Inflammatory macrophage treated with lipopolysaccharide for 4 hours (primary cell): ENCODE measurements at places on chromosomes 2 and 18.

- peak; percentile 11 for DNase-seq
Measured at GRCh38 chr2:240663546-240664190, 19.0 kb downstream of the AQP12B start.

GRCh38 chr2:10529611-10530010 lies 81.5 kb upstream of the ODC1 start:
- DNase-seq, result no peak

- DNase-seq, result no peak
Measured at GRCh38 chr2:11540996-11541692, 7.3 kb downstream of the GREB1 start.

- peak; percentile 39 for DNase-seq
Measured at GRCh38 chr18:62844850-62845643, 129.7 kb downstream of the PHLPP1 start.

GRCh38 chr2:149972066-149972465 lies 384.5 kb upstream of the MMADHC start:
- no peak for DNase-seq

DNA sequence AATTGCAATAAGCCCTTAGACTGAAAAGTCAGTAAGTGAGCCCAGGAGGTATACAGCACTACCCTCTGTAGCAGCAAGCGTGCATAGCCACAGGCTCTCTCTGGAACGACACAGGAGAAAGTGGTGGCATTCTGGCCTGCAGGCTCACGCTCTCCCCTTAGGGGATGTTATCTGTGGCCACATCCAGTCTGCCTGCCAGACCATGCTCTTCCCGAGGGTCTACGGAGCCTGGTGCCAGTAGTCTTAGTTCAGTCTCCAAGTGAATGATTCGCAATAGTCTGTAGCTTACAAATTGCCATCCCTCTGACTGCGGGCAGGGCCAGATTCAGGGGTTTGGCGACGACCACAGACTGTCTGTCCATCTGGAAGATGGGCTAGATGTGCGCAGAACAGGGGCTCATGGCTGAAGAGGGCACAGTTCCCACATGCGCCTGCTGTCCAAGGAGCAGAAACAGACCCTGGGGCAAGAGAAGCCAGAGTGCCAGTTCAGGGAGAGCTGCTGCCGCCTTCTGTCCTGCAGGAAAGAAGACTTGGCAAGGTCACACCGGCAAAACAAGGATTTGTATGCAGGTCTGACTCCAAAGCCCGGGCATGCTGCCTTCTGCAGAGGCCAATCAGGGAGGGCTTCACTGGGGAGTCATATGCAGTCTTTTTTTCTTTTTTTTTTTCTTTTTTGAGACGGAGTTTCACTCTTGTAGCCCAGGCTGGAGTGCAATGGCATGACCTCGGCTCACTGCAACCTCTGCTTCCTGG lies 3.5 kb upstream of the KLF11 start:
- no peak for DNase-seq

DNA sequence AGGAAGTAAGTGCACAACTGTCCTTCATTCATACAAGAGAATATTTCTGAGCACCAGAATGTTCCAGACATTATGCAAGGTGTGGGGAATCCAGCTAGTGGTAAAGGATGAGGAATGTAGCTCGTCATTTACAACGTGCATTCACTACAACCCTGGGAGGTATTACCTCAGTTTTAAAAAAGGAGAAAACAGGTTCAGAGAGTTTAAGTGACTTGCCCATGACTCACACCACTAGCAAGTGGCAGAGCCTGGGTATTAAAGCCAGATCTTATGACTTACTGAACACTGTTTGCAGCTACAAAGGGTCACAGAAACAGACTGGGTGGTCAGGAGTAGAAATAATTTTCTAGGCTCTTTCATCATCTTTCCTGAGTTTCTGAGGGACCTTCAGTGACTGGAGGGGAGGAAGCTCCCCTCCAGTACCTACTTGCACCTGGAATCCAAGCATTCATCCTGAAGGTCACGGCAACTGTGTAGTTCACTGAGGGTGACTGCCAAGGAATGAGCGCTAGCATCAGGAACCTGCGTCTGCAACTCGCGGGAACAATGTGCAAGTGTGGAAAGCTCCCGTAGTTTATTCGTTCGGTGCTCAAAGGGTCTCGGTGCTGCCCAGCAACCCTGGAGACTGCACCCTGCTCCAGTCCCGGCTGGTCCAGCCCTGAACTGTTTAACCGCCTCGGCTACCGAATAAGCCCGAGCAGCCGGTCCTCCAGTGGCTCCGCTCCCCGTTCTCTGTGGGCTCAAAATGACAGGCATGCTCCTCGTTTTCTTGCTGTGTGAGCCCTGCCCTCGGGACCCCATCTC lies 647 bp downstream of the CCDC121 start:
- DNase-seq, result peak; percentile 71

- no peak for DNase-seq
Measured at GRCh38 chr2:168448980-168449379, 7.1 kb upstream of the CERS6 start.

- DNase-seq, result no peak
Measured at GRCh38 chr18:69617888-69618287, 217.2 kb downstream of the DOK6 start.

DNA sequence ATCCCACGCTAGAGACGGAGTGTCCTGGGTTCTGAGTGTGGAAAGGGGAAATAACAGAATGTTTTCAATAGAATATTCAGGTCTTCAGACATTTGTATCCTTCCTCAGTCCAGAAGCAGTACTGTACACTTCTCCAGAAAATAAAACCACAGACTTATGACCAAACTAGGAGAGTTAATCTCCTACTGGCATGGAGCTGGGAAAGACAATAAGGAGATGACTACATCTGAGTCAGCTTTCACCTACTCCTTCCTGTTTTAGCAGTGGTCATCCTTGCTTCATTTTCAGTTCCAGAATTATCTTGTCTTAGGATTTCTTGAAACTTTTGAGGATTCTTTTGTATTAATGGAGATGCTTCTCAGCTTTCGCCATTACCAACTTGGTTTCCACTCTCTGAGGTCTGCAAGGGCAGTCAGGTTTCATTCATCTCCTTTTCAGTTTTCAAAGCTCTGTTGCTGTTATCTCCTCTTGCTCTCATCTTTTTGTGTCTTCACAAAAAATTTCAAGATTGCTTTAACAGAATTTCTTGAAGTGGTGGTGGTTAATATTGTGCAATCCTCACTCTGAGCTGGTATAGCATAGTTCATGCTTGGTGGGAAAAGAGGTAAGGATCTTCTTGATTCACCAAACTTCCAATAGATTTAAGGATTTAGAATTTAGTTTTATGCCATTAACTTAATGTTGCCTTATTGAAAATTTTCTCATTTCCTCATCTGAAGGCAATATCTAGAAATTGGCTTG lies 23.7 kb upstream of the NR4A2 start:
- DNase-seq, result peak; percentile 92

- no peak for DNase-seq
Measured at GRCh38 chr2:196431957-196432356, 207.6 kb upstream of the CCDC150 start.

GRCh38 chr18:58172031-58172430 lies 128.0 kb downstream of the NEDD4L start:
- no peak for DNase-seq

DNA sequence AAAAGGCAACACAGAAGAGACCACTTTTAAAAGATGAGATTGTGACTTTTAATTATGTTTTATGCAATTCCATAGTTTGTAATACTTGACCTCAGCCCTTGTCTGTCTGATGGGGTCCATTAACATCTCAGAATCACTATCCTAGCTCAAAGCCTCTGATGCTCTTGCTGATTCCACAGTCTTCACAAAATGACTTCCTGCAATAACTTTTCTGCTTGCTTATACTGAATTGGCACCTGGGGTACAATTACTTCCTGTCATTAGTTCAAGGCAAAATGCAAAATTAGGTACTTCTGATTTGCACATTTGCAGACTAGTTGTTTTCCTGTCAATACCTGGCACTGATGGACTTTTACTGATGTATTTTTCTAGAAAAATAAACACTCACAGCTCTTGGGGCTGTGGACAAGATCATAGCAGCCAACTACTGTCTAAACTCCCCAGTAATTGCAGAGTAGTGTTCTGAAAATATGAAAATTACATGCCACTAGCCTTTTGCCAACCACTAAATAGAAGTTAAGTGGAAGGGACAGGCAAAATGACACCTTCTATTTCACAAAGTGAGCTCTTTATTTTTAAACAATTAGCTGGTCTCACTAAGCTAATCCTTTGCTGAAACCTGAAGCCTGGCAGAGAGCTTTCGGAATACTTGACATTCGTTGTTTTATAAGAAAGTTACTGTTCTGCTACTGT lies 129.1 kb downstream of the PIEZO2 start:
- no peak for DNase-seq

- no peak for DNase-seq
Measured at GRCh38 chr2:147482916-147483669, 361.7 kb upstream of the ACVR2A start.

DNA sequence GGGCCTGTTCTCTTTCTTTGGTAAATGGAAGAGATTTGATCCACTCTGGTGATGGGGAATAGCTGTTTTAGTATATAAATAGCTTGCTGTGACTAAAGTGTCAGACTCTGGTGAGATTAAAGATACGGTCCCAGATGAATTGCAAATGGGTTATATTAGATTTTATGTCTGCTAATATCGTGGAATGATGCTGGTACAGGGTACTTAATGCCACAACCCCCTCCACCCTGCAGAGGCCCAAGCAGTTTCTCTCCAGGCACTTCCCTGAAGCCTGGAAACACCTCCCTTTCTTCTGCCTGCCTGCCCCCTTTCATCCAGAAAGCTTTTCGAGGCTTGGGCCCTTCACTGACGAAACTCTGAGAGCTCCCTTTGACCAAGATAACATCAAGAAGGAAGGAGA lies 21.4 kb upstream of the RFX8 start:
- DNase-seq, result no peak

DNA sequence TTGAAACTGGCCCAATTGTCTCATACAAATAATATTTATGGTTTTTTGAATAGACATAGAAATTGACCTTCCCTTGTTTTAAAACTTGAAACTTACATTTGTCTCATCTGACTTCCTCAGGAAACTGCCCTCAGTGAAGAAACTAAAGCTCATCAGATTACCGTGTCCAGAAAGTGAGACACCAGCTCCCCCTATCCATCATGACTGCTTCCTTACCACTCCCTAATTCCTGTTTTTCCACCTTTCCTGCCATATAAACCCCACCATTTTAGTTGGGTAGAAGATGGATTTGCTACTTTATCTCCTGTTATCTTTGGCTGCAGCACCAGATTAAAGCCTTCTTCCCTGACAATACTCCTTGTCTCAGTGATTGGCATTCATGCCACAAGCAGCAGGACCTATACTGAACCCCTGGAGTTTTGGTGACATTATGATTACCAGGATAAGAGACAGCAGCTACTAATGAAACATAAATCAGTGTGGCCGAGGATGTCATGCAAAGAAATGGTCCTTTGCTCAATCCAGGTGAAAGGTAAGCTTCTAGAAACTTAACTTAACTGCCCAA lies 1627.6 kb upstream of the ZEB2 start:
- DNase-seq, result no peak

- peak; percentile 56 for DNase-seq
Measured at GRCh38 chr2:154455866-154456265, 242.6 kb upstream of the KCNJ3 start.

DNA sequence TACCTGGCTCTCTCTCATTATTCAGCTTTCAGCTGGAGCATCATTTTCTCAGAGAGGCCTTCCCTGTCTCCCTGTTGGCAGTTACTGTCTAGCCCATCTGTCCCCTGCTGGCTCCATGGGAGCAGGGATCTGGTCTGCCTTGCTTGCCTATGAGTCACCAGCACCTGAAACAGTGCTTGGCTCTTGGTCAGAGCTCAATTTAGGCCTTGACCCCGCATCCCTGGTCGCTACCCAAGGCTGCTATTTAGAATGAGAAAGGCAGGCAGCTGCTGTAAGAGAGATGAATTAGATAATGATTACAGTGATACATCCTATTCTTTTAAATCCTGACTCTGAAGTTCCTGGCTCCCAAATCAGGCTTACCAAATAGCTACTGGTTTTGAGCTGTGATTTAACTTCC lies 32.9 kb downstream of the KCNE4 start:
- DNase-seq, result no peak

GRCh38 chr2:165655661-165656060 lies 138.4 kb downstream of the GALNT3 start:
- no peak for DNase-seq

DNA sequence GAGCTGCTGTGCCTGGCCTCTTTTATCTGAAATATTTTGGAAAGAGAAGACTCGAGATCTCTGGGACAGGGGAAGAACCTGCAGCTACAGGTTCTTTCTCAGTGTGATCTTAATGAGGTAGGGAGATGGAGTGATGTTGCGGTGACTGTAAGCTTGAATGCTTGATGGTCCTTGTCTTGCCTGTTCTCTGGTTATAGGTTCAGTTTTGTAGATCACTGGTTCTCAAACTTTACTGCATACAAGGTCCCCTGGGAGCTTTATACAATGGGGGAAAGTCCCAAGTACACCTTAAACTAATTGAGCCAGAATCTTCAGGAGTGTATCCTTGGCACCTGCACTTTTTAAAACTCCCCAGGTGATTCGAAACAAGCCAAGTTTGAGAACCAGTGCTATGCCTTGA lies 136.7 kb upstream of the CXCR4 start:
- no peak for DNase-seq

DNA sequence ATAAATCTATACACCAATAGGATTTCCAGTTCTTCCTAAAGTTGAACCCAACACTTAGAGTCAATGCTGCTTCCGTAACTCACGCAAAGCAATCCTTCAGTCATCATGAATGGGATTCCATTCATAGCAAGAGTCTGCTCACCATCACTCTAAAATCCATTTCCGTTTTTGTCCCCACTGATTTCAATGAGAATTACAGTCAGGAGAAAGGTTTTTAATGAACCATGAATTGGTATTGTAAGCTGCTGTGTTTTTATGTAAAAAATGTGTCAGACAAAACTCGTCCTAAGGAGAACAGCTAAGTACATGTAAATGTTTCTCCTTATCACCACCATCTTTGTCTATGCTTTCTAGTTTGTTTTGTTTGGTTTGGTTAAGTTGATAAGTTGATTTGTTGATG lies 391.5 kb downstream of the IRS1 start:
- DNase-seq, result no peak

DNA sequence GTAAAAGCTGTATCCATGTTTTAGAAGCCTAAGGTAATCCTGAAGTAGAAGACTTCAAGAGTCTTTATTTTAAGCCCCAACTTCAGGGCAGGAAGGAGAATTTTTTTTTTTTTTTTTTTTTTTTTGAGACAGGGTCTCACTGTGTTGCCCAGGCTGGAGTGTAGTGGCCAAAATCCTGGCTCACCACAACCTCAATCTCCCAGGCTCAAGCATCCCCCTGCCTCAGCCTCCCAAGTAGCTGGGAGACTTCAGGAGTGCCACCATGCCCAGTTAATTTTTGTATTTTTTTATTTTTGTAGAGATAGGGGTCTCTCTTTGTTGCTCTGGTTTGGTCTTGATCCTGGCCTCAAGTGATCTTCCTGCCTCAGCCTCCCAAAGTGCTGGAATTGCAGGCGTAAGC lies 3.3 kb upstream of the RNF152 start:
- no peak for DNase-seq

- no peak for DNase-seq
Measured at GRCh38 chr2:195572895-195573683, 83.9 kb upstream of the SLC39A10 start.

- DNase-seq, result no peak
Measured at GRCh38 chr2:235864733-235865515, 303.3 kb downstream of the GBX2 start.
